ENCODE measurements at places on chromosomes 13 and 19. TPM values are rescaled to one million over a fixed set of nuclear protein-coding genes. Genes with fewer than 3 reads are reported as not detected.
A peak's percentile ranks its signal among the peaks of the same experiment; 100 is the strongest.

GRCh38 chr19:43504426-43505185 is at the start of gene PHLDB3:
PHLDB3 (minus strand) TSS chr19:43504746; CDS start chr19:43504118, 628 bp downstream.
- H3K4me3 ChIP-seq = peak within 1 kb of the TSS; percentile 93
- H3K4me1 ChIP-seq = peaks cover 22% of the 10 kb centered on the region
- H3K27me3 ChIP-seq = peaks cover 3% of the 10 kb centered on the region
- peak within 1 kb of the TSS; percentile 90 for H3K27ac ChIP-seq

DNA sequence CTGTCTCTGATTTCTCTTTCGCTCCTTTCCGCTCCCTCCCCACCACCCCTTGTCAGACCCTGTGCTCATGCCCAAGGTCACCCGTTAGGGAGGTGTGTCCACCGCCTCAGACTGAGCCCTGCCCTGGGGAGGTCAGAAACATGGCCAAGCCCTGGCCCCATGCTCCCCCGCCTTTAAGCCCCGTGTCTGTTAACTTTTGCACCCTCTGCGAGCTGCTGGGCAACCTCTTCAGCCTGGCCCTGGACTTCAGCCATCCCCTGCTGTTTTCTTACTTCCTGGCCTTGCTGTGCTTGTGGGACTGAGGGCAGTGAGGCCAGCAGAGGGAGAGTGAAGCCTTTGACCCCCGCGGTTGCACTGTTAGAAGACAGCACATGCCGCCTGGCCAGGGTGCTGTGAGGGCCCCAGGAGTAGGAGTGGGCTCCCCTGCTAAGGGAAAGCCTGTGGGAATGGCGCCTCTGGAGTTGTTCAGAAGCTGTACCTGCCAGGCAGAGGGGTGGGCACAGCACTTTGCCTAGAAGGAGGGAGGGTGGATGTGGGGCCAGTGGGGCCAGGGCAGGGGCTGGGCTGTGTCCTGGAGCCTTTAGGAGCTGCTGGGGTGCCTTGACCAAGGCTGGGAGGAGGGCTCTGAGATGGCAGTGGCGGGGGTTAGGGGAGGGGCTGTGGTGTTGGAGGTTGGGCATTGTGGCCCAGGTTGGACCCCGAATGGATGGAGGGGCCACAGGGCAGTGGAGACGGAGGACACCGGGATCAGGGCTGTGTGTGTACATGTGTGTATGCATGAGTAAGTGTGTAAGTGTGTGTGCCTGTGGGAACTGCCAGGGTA is 7.9 kb downstream of the UPF1 start:
- no peak for DNase-seq
- peaks cover 55% of the 10 kb centered on the region for H3K4me1 ChIP-seq
- no peak overlapping the region for H3K27ac ChIP-seq
- H3K27me3 ChIP-seq = no peaks in the 10 kb centered on the region
- H3K4me3 ChIP-seq = no peak overlapping the region

DNA sequence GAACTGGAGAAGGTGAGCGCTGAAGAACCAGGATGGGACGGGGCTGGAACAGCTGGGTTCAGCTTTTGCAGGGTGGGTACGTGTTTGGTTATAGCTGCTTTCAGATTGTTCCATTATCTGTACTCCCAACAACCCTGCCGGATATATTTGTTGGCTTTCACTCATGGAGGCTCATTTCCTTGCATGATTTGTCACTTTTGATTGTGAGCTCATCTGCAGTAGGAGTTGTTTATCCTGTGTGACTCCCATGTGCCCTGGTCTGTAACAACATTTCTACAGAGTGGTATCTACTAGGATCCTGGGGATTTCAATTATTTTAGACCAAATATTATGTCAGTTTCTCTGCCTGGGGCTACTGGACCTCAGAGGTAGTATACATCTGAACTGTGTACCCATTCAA is 5.4 kb downstream of the ARL11 start:
- no peaks in the 10 kb centered on the region for H3K4me1 ChIP-seq
- peaks cover 2% of the 10 kb centered on the region for H3K27me3 ChIP-seq
- no peak overlapping the region for H3K27ac ChIP-seq
- DNase-seq = no peak
- no peak overlapping the region for H3K4me3 ChIP-seq

GRCh38 chr19:33905937-33906577 is 109.4 kb downstream of the KCTD15 start:
- H3K27me3 ChIP-seq = no peaks in the 10 kb centered on the region
- no peak for DNase-seq

Gene SYT3
- 0.29 TPM for total RNA-seq

GRCh38 chr19:54307389-54308020 is 5.5 kb downstream of the LILRA5 start:
- H3K4me3 ChIP-seq = no peak overlapping the region
- H3K27ac ChIP-seq = no peak overlapping the region
- H3K36me3 ChIP-seq = no peaks in the 10 kb centered on the region
- peak; percentile 62 for DNase-seq
- H3K4me1 ChIP-seq = no peaks in the 10 kb centered on the region
